NCI-H1092 (cell line): ENCODE measurements at places on chromosomes 4 and X.

GRCh38 chrX:2627272-2627867, 63.7 kb upstream of the CD99 start:
- DNase-seq: no peak

DNA sequence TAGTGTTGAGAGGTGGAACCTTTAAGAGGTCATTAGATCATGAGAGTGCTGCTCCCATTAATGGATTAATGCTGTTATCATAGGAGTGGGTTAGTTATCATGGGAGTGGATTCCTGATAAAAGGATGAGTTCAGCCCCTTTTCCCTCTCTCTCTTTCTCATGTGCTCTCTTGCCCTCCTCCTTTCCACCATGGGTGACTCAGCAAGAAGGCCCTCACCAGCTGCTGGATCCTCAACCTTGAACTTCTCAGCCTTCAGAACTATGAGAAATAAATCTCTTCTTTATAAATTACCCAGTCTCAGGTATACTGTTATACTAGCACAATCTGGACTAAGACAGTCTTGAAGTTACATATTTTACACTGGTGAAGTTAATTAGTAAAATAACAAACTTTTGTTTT, 10.0 kb upstream of the CDKL5 start:
- no peak for DNase-seq

DNA sequence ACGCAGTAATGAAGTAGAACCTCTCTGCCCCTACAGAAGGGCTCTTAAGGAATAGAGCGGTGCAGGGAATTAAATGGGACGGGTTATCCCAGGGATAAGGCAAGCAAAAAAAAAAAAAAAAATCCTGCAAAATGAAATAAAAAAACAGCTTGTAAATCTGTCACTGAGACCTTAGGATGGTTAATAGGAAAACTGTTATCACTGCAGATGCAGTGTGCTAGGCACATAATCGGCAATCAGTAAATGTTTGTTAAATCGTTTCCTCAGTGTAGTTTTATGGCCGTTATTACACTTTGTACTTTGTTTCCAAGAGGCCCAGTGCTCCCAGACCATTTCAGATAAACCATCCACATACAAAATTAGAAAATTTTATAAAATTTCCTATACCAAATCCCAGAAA, 1.0 kb downstream of the HNRNPH2 start:
- no peak for DNase-seq

DNA sequence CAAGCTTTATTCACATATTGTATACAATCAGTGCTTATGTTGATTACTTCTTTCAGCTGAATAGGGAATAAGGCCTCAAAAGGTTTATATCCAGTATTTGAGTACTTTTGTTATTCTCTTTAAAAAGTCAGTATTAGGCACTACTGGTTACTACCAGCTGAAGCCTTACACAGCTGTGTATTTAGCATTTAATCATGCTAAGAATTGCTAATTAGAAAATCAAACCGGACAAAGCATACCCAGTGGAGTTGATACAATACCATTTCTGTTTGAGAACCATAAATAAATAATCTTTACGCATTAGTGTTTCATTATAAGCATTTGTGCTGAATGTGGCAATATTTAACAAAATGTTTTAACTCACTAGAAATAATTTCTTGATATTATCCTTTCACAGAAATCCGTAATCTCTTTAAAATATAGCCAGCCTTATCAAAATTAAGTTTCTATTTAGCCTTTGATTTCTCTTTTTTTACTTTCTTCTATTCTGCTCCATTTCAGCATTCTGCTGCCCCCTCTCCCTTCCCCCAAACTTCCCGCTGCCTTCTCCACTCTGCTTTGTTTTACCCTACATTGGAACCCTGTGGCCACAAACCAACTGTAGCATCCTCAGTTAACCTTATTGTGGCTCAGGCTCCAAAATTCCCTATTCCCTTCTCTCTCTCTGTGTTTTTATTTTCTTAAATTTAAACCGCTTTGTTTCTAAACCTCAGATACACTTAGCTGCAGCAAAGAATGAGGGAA, 37.8 kb downstream of the UGT8 start:
- no peak for DNase-seq

DNA sequence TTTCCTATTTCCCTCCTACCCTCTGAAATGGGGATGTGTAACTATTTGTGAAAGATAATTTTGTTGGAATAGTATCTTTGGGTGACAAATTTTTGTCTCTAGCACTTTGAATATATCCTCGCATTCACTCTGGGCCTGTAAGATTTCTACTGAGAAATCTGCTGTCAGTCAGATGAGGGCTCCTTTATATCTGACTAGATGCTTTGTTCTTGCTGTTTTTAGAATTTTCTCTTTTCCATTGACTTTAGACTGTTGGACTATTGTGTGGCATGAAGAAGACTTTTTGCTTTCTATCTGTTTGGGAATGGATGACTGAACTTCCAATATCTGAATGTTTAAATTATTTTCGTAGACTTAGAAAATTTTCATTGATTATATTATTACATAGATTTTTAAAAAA, 54.2 kb upstream of the GRID2 start:
- DNase-seq: no peak

- no peak for DNase-seq
Observed at GRCh38 chr4:46900082-46900481, 9.0 kb downstream of the COX7B2 start.

DNA sequence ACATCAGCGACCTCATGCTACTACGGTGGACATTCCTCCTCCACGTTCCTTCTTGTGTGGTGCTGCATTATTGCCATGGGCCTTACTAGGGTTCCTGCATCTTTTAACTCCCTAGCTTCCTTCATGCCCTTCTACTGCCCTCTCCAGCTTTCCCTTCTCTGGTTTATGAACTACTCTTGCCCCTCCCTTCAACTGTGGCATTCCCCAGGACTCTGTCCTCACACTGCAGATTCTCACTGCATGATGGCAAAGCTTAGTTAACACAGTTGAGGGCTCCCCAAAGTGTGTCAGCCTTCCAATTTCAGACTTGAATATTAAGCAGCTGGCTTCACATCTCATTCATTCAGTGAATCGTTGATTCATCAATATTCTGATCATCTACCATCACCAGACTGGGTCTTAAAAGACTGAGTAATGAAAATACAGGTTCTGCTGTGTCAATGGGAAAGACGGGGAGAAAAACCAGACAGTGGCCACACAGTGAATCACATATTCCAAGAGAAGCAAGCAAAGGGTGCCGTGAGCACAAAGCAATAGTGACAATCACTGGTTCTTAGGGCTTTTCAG, 53.0 kb downstream of the ZFX start:
- DNase-seq: no peak

DNA sequence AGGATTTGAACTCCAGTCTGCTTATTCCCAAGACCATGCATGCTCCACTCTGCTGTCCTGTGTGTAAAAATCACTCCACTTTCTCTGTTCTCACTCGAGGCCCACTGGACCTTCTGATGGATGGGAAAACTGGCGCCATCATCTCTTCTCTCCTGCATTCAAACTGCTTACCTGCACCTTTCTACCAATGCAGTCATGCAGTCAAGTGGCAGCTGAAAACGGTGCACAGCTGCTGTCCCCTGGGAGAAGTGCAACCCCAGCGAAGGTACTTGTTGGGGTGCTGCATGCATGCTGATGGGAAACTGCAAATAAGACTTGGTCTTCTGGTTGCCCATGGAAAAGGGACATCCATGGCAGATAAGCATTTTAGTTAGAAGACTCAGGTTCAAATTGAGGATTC, 147.1 kb downstream of the EVC2 start:
- no peak for DNase-seq

DNA sequence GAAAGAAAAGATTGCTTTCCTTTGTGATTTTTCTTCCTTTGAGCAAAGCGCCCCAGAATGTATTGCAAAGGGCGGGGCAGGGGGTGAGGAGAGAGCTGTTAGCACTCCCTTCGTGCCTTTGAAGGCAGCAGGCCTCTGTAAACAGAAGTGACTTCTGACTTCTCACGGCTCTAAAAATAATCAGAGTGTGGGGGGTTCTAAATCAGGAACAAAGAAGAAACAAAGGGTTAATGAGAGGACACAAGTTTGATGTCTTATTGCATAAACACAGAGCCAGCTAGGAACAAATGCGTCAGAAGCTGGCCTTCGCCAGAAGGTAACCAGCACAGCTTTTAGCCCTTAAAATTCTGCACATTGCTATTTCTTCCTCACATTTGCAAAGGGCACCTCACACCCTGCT, 626.2 kb downstream of the MID1IP1 start:
- no peak for DNase-seq

DNA sequence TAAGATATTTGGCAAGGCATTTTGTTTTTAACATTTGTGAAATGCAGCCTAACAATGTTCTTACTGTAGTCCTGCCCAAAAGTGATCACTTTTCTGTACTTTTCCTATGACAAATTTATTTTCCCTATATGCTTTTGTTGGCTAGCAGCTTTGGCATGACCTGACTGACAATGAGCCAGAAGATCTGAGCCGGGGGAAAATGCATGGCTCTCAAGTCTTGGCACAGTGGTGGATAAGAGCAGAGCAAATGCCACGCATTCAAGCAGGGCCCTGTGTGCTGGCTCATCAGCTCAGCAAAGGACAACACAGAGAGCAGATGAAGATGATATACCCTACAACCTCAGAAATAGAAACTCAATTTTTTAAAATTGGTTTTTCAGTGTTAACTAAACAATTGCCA, 187.3 kb downstream of the ANAPC10 start:
- DNase-seq: no peak

GRCh38 chrX:129958814-129959492, 23.5 kb upstream of the BCORL1 start:
- DNase-seq: no peak

GRCh38 chrX:26580021-26580420, 364.1 kb downstream of the MAGEB5 start:
- no peak for DNase-seq

GRCh38 chrX:115696039-115696438, 135.1 kb downstream of the PLS3 start:
- no peak for DNase-seq

- DNase-seq: no peak
Observed at GRCh38 chrX:73847991-73848390, 285.0 kb downstream of the CHIC1 start.

- DNase-seq: peak; percentile 13
Observed at GRCh38 chr4:61741327-61742096, 541.4 kb downstream of the ADGRL3 start.

DNA sequence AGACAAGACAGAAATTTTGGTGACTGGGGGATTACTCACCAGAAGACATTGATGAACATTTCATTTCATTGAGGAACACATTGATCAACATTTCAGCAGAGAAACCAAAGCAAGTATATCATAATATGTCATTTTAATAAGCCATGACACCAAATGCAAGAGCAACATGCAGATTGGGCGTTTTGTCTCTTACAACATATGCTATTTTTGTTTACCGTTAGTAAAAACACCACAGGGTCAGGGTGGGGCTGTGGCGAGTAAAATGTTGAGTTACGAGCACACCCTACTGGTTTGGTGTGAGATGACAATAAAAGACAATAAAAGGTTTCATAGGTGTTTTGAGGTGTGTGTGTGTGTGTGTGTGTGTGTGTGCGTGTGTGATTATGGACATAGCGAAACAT, 294.5 kb downstream of the PDGFC start:
- no peak for DNase-seq

DNA sequence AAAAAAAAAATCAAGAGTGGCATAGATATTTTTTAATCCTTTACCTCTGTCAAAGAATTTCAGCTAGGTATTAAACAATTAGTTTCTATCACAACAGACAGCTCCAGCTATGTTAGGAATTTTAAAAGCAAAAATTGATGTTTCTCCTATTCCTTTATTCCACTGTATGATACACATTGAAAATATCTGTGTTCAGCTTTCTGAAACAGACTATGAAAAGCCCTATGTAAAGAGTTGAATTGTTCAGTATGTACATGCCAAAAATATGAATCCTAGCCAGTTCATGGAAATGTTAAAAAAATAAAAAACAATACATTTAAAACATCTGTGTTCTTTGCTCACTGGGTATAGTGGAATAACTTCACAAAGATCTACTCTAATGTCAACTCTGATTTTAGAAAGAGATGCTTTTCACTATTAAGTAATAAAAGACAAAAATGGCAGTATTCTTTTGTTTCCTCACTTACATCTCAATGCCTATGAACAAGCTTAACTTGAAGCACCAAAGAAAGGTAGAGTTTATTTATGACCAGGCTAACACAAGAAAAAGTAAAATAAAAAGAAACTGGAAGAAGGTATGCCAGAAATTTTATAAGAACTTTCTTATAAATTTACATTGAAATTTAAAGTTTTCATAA, 32.1 kb downstream of the FBXW7 start:
- no peak for DNase-seq

DNA sequence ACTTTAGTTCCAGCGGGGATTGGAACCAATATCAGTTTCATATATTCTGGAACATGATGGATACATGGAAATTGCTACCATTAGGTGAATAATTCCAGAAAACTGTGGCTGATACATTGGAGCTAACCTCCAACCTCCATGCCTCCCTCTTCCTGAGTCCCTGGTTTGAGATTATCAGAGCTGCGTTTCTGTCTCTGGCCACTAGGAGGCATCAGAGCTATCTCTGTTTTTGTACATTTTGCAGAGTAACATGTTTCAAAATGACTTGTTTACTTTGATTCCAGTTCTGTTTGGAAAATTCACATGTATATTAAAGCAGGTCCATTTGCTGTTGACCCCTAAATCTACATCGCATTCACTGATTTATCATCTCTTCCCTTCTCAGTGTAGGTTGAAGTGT, 2.4 kb upstream of the RAB40AL start:
- DNase-seq: no peak

- DNase-seq: no peak
Observed at GRCh38 chr4:145130788-145131399, 32.8 kb downstream of the ABCE1 start.

- no peak for DNase-seq
Observed at GRCh38 chrX:115339441-115340025, 50.0 kb downstream of the LUZP4 start.

DNA sequence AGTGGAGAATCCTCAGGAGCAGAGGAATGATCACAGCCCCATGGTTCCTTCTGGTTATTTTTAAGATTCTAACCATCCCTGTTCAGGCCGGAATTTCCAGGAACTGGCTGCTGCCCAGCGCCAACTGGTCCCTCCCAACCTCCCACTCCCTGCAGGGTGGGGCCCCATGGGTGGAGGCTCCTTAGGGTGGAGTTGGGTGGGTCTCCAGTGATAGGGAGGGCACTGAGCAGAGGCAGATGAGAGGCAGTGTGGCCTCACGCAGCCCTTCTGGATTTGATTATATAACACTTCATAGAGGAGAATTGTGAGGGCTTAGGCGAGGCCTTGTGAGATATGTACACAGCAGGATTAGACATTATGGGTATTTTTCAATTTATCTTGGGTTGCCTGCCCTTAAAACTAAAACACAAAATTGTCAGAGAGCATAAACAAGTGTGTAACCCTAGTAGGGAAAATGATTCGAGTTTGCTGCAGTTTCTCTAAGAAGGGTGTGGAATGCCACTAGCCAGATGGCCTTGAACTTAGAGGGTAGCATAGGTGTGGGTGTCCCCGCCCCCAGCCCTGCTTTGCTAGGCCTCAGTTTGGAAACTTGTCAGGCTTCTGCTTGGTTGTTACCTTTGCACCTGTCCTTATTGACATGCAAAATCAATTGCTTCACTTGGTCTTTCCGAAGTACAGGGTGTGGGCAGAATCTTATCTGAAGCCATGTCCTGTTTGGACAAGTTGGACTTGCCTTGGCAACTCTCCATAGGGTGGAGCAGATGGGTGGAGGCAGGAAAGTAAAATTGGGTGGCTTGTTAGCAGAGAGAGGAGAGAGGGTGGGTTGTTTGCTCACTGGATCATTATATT, 9.4 kb downstream of the KLF3 start:
- DNase-seq: no peak

- DNase-seq: no peak
Observed at GRCh38 chr4:5965225-5965624, 53.0 kb downstream of the C4orf50 start.

GRCh38 chr4:137644201-137644600, 111.9 kb upstream of the PCDH18 start:
- DNase-seq: no peak

- no peak for DNase-seq
Observed at GRCh38 chr4:153518001-153518400, 51.8 kb downstream of the TMEM131L start.
